Stimulated activated CD4-positive, alpha-beta T cell treated with anti-CD3 and anti-CD28 coated beads, Interleukin-12 subunit alpha, Interleukin-12 subunit beta, amount 100 ng/mL, for 4 hours (primary cell): ENCODE measurements at places on chromosomes 12 and 14.

- no peak for DNase-seq
Measured at GRCh38 chr14:70005281-70005805, 126.1 kb downstream of the SMOC1 start.

GRCh38 chr12:60191676-60192359 is 596.0 kb downstream of the SLC16A7 start:
- DNase-seq, result no peak

- DNase-seq, result no peak
Measured at GRCh38 chr12:116302166-116303058, 24.9 kb upstream of the MED13L start.

- no peak for DNase-seq
Measured at GRCh38 chr12:69329669-69330428, 18.3 kb upstream of the LYZ start.

DNA sequence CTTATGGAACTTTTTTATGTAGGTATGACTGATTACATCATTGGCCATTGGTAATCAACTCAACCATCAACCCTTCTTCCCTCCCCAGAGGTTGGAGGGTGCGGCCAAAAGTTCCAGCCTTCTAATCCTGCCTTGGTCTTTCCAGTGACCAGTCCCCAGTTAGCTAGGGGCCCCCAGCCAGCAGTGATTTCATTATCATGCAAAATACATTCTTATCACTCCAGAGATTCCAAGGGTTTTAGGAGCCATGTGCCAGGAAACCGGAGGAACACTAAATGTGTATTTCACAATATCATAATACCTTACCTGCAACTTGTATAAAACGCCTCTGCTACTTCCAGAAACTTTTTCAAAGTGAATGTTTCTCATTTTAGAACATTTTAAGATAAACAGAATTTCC is 181.5 kb upstream of the PELI2 start:
- no peak for DNase-seq

DNA sequence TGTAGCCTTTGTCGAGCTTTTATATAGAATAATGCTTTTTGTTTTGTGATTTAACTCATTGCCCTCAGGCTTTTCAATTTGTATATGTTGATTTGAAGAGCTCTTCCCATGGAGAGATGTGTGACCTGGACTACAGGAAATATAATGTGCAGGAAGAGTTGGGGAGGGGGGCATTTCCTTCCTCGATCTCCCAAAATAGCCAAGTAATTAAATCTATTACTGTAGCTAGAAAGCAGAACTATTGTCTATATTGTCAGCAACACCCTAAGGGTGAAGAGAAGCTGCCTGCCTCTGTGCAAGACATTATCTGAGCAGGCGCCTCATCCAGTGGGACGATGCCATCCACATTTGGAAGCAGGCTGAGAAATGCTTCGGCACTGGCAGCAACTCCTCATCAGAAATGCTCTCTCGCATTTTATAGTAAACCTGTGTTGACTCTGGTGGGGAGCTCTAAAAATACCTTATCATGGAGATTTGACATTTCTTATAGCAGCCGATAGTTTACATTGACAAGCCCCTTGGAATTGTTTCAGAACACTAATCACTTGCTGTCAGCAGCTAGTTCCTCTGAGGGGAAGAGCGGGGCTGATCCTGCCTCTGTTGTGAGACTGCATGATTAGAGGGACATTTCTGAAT is 392.5 kb upstream of the RGS6 start:
- DNase-seq, result no peak

DNA sequence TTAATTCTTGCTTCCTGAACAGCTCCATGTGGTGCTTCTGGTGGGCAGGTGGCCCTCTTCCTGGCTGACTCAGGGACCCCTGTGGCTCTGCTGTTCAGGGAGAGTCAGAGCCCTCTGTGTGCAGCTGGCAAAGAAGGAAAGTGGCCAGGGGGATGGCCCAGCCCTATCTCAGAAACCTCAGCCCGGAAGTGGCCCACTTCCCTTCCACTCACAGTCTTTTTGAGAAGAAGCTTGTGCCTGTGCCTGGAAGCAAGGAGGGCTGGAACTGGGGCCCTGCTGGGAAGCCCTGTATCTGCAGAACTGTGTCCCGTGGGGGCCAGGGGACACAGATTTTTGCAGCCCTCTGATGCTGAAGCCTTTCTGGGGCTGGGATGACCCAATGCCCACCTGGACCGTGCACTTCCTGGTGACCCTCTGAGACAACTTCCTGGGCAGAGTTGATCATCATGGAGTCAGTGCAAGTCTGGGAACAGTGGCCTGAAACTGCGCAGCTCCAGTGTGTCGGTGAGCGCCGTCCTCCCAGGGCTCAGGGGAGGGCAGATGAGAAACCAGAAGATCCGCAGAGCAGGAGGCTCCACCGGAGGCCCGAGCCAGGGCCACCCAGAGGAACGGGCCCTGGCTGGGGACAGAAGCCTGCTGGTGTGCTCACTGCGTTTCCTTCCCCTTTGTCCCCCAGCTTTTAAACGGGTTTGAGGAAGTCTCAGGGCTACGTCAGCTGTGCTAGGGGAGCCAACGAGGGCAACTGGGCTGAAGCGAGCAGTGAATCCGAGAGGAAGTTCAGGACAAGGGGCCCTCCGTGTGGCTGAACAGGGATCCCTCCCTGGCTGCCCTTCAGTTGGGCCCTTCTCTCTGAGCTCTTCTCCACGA is 217.4 kb upstream of the RTL1 start:
- DNase-seq, result no peak

DNA sequence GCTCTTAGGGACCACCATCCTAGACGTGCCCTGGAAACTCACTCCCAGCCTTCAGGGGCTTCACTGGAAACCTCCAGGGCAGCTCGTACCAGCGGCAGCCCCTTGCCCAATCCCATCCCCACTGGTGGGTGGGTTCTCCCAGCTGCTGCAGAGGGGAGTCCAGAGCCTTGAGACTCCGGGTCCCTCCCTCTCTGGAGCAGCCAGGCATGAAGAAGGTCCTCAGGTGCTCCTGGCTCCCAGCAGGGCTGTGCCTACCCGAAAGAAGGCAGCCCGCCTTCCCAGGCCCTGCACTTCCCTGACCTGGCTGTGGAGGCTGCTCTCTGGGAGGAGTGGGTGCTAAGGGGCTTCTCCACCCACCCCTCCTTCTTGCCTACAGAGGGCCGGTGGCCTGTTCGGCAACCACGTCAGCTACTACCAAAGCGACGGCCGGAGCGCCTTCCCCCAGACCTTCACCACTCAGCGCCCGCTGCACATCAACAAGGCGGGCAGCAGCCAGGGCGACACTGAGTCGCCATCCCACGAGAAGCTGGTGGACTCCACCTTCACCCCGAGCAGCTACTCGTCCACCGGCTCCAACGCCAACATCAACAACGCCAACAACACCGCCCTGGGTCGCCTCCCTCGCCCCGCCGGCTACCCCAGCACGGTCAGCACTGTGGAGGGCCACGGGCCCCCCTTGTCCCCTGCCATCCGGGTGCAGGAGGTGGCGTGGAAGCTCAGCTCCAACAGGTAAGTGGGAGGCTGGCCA is 115.5 kb upstream of the FKBP4 start:
- no peak for DNase-seq

GRCh38 chr14:77340389-77340788 is 19.6 kb downstream of the GSTZ1 start:
- no peak for DNase-seq

DNA sequence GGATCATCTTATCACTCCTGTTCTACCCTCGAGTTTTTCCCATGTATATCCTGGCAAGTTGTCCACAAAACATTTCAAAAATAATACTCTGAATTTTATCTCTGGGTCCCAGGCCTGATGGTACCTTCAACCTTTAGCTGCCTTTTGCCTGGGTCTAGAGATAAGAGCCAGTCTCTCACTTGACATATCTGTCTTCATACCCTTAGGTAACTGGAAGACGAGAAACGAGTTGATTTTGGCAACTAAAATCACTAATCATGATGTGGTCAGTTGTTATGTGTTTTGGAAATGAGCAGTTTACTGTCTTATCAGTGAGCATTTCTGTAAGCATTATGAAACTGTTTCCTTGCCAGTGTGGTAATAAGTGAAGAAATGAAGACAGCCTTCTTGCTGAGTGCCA is 6.3 kb downstream of the RNF10 start:
- DNase-seq, result no peak

GRCh38 chr12:19946550-19946949 is 421.8 kb upstream of the PDE3A start:
- no peak for DNase-seq

GRCh38 chr12:109125791-109126190 is 9.4 kb downstream of the ACACB start:
- DNase-seq, result no peak

DNA sequence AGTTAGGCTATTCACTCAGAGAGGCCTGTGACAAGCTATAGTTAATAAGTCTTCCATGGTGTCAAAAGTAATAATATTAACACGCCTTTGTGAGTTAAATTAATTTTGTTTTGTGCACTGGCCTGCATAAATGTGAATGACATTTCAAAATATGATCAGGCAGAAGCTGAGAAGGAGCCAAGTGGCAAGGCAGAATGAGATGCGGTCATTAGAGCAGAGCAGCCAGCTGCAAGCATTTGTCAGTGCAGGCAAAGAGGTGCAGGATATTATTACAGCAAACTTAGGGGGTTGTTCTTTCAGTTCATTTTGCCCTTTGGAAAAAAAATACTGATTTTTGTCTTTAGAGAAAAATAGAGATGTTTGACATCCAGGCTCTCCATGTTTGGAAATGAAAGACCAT is 364.5 kb downstream of the PAWR start:
- DNase-seq, result no peak

DNA sequence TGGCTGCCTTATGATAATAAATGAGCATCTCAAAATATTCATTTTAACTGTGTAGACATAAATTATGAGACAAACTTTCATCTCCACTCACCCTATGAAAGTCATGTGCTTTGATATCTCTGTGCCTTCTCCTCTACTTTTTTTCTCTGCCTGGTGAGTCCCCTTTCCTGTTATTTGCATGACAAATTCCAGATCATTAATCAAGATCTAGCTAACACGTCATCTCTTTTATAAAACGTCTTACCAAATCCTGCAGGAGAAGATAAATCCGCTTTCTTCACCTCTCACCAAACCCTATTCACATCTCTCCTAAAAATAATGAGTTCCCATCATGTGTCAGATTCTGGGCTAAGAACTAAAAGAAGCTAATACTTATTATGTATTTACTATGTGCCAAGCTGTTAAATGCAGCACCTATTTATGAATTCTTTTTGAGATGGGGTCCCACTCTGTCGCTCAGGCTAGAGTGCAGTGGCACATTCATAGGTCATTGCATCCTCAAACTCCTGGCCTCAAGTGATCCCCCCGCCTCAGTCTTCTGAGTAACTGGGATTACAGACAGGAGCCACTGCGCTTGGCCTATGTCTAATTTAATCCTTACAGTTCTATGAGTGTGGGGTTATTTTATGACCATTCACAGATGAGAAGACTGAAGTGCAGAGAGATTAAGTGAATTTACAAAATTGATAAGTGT is 26.7 kb downstream of the SPX start:
- no peak for DNase-seq

DNA sequence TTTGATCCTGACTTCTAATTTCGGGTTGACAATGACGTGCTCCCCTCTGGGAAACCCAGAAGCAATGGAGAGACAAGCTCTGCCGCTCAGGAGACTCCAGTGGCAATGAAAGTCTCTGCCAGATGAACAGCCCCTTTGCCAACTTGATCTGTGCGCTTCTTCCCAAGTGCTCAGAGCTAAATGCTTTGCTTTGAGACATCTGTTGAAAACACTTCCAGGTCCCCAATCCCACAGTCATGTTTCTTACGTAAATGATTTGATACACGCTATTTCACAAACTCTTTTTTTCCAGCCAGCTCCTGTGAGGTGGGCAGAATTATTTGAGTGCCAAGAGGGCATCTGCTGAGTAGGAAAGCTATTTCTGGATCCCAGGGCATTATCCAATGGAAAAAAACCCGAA is 147.6 kb downstream of the RIMBP2 start:
- no peak for DNase-seq

- no peak for DNase-seq
Measured at GRCh38 chr12:52860102-52860823, 11.5 kb upstream of the KRT78 start.

DNA sequence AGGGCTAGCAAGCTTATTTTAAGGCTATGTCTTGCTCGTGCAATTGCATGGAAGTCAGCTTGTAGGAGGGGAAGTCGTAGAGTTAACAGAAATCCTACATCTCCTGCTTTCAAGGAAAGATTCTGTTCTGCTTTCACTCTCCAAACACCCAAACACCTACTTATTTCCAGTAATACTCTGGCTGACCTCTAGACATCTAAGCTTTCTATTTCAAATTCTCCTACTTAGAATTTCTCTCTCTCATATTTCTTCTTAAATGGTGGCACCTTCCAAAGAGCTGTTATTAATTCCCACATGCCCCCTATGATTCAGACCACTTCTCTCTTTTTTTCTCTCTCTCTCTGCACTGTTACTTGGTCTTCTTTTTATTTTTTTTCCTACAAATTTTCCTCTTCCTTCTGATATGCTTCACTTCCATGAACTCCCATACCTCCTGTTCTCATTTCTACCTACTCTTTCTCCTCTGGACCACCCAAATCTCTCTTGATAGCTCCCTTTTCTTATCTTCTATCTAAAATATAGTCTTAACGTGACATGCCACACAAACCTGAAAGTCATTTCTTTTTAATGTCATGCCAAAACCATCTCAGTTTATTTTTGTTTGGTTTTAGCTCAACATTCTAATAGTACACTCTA is 90.8 kb downstream of the RPS6KA5 start:
- no peak for DNase-seq

DNA sequence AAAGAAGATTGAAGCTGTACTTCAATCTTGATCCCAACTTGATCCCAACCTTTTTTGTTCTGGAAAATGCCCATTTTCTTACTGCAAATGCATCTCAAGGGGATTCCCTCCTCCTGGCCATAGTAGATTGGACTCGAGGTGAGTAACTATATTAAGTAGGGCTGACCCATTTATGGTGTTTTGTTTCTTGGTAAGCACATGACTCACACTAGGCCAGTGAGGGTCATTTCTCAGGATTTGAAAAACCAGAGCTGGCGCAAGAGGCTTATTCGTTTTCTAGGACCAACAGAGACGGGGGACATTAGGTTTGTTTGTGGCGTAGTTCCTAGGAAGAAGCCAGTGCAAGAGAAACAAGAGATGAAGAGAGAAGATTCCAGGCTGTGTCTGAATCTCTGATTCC is 51.4 kb downstream of the MRPL42 start:
- no peak for DNase-seq

DNA sequence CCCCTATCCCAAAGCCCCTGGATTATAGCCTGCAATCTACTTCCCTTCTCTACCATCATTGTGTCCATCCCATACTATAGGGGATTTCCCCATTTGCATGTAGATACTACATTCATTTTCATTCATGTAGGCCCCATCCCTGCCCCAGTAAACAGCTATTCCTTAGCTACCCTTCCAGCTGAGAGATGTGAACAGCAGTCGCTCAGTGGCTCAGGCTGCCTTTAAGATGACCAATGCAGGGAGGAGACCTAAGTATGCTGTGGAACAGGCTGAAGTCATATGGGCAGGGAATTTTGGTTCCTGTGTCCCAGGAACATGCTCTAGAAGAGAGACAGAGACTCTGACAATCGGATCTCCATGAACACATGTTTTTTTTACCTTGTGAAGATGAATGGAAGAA is 481.2 kb upstream of the SYT1 start:
- DNase-seq, result no peak
